ENCODE measurements at places on chromosomes 11 and 22.

GRCh38 chr11:59062602-59063529 lies 23.2 kb upstream of the GLYATL1B start:
- DNase-seq = no peak

DNA sequence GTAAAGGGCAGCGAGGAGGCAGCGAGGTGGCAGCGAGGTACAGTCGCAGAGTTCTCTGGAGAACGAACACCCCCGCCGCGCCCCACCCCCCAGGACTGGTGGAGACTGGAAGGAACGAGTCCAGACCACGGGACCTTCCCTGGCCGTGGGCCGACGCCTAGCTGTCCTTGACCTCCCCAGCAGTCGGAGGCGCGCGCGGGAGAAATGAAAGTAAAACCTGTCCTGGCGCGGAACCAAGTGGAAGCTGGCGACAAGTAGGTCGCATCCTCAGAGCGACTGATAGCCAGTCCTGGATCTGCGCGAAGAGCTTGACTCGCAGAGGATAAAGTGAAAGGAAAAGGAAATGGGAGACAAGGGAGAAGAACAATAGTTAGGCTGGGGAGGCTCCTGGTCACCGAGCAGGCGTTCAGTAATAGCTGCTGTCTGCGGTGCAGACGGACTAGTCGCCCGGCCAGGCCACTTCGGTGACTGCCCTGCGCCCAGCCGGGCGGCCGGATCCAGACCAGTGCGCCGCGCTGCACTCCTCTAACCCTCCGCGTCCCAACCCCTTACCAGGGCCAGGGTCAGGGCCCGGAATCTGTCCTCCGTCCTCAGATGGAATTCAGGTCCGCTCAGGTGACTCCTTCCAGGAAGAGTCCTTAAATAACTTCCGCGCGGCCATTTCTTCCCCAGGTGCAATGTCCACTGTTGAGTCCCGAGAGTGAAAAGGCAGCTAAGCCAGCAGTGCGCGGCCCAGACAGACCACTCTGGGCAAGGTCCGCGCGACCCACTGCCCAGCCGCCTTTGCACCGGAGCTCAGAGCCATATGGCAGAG lies 1.9 kb upstream of the ADM start:
- peak; percentile 45 for DNase-seq

- DNase-seq = no peak
Measured at GRCh38 chr11:15926071-15926470, 430.3 kb downstream of the SOX6 start.

- no peak for DNase-seq
Measured at GRCh38 chr11:108698844-108699642, 34.2 kb downstream of the DDX10 start.

- no peak for DNase-seq
Measured at GRCh38 chr11:120340529-120340928, 4.3 kb downstream of the ARHGEF12 start.

Measured in stimulated activated CD4-positive, alpha-beta T cell treated with anti-CD3 and anti-CD28 coated beads, Interleukin-12 subunit alpha, Interleukin-12 subunit beta, amount 100 ng/mL, for 48 hours (primary cell).